ENCODE measurements at places on chromosomes 12 and 14.

- DNase-seq: no peak
Observed at GRCh38 chr12:114443607-114444421, 37.9 kb upstream of the TBX5 start.

DNA sequence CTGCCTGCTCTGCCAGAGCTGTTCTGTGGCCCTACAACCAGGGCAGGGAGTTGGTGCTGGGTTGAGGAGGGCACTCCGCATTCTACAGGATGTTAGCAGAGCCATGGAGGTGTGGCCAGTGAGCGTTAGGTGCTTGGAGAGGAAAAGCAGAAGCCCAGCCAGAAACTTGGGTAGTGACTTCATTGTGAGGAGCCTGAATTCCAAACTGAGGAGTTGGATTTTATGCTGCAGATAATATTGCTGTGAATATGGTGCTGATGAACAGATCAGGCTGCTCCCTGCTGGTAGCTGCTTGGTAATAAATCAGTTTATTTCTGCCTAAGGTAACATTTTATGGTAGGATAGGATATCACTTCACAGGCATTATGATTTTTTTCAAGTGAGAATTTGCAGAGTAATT, 7.1 kb upstream of the CCDC175 start:
- DNase-seq: no peak

GRCh38 chr12:103312742-103313354, 182.9 kb downstream of the C12orf42 start:
- no peak for DNase-seq

GRCh38 chr14:90295870-90296516, 35.7 kb downstream of the NRDE2 start:
- no peak for DNase-seq

DNA sequence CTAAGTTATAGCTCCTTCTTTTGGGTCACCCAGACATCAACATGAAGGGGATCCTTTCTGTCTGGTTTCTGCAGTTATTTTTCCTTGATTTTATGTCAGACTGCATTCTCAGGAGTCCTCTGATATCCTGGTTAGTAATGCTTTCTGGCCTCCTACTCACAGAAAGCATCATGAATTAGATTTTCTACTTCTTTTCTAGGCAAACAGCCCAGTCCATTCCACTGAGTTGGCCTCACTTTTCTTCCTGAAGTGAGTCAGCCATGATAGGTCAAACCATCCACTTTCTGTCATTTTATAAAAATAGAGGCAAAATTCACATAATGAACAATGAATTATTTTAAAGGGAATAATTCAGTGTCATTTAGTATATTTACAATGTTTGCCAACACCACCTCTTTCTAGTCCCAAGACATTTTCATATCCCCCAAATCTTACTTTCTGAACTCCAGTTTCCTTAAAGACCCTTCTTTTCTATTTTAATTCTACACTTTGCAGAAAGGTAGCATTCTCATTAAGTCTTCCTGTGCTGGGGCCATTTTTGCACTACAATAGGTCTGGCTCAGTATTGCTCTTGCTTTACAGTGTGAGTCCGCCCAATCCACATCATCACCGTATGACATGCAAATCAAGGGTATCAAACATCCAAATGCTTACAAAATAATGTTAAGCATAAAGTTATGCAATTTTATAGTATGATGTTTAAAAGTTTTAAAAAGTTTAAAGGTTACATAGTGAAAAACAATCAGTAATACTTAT, 95.1 kb downstream of the UNC79 start:
- no peak for DNase-seq

DNA sequence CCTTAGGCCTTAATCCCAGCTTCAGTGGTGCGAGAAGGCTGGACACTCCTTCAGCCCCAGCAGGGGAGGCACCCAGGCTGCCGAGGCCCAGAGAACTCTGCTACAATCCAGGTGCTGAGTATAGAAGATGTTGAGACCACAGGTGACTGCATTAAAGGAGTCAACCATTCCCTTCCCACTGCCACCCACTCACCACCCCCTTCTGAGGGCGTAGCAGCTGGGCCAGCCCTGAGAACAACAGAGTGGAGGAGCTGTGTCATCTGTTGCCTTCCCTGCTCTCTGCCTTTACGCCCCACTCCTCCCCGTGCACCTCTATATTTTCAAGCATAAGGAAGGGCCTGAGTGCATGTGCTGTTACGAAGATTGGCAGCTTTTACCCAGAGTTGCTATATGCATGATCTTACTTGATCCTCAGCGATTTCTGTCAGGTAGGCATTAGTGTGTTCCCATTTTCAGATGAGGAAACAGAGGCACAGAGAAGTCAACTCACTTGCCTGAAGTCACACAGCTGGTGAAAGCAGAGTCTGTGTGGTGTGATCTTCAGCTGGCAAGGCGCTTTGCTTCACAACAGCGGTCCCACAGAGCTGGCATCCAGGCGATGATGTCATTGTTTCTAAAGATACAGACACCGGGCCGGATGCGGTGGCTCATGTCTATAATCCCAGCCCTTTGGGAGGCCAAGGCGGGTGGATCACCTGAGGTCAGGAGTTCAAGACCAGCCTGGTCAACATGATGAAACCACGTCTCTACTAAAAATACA, 46.7 kb downstream of the RIN3 start:
- no peak for DNase-seq

GRCh38 chr12:116448165-116448739, 110.9 kb upstream of the MAP1LC3B2 start:
- DNase-seq: no peak

DNA sequence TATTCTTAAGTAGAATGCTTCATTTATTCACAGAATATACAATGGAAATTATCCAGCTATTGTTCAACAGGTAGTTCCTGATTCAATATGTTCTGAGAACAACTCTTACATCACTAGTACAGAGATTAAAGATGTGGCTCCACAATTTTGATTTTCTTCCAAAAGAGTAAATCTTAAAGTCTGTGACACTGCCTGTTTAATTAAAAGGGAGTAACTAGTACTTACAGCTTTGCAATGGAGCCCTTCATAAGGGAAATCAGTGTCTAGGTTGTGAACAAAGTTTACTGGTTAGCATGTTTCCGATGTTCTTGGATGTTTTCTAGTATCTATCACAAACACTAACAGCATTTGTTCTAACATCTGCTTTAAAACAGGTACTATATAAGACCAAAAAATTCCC, 30.8 kb downstream of the MIA2 start:
- DNase-seq: no peak

DNA sequence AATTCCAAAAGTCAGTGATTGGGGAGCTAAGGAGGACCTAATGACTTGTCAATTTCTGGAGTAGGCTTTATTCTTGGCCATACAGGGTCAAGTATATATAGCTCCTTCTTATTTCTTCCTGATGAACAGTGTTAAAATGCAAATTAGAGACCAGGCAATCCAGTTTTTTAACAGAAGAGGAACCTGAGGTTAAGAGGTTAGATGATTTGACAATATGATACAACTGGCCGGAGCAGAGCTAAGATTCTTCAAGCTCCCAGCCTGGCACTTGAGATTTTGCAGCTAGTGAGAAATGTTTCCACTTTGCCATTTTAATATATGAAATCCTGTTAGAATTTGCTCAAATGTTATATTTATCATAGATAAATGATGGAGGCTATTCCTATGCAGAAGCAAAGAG, 204.0 kb downstream of the SSPN start:
- no peak for DNase-seq

- no peak for DNase-seq
Observed at GRCh38 chr12:91999823-92000222, 145.8 kb downstream of the BTG1 start.

DNA sequence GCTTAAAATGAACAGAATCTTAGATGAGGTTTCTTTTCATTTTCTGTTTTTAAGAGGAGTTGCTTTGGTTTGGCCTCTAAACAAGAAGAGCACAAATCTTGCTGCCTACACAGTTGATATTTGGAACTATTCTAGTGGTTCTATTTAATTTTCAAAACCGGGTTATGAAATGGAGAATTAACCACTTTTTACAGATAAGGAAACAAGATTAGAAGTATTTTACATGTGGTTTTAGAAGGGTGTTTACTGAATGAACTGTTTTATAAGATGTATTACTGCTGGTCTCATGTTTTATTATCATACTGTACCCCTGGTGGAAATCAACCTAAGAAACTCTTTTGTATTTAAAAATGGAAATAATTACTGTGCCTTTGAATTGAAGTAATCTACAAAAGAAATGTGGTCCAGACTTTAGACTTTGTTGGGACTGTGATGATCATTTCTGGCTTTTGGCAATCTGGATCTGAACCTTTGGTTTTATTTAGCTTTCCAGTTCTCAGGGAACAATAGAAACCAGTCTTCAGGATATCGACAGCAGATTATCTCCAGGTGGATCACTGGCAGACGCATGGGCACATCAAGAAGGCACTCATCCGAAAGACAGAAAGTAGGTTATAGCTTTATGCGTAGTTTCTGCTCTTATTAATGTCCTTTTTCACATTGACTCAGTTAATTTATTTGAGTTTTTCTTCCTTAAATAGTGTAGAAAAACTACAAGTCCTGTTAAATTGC, 43.2 kb downstream of the TBK1 start:
- DNase-seq: no peak

- no peak for DNase-seq
Observed at GRCh38 chr14:36973806-36974442, 198.5 kb downstream of the SLC25A21 start.

DNA sequence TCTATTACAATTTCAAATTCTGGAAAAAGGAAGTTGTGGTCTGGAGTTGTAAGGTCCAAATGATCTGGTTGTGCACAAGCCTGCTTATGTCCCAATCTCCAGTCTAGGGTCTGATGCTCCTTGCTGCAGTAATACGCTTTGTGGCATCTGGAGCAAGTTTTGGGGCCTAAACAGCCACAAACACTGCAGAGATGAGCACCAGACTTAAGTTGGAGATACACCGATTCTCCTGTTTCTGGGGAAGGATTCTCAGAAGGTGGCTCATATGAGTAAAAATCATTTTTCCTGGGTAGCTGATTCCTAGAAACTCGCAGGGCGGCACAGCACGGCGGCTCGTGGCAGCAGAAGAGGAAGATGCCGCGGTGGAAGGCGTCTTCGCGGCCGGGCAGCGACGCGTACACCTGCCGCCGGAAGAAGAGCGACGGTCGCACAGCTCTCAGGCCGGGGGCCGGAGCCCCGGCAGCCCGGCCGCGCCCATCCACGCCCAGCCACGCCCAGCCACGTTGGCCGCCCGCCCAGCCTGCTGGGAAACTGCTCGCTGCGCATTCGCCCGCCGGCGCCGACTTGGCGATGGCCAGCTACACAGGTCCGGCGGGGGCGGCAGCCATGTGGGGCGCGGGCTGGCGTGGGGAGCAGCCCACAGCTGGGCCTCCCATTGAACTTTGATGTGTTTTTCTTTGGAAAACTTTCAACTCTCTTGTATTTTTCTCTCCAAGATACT, 129.0 kb downstream of the ASCL4 start:
- no peak for DNase-seq

- DNase-seq: no peak
Observed at GRCh38 chr12:85322715-85323114, 42.7 kb downstream of the ALX1 start.

DNA sequence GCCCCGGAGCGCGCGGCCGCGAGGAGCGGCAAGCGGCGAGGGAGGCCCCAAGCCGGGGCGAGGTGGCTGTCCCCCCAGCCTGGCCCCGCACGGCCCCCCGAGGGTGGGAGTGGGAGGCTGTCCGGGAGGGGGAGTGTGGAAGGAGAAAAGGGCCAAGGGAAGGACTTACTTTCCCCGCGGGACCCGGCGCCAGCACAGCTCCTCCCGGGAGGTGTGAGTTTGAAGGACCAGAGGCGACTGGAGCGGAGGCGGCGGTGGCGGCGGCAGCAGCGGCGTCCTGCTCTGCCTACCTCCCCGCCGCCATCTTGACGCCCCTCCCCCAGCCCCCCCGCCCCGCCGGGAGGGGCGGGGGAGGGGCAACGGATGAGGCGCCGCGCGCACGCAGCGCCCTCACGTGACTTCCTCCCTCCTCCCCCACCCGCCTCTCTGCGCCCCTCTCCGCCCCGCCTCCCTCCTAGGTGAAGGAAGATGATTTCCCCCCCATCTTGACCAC, at the start of gene SBNO1:
Gene SBNO1, minus strand, starts transcription at position 316 of the 493 bp plus-strand sequence. CDS start 14,406 bp downstream, outside the sequence.
- peak; percentile 38 for DNase-seq

DNA sequence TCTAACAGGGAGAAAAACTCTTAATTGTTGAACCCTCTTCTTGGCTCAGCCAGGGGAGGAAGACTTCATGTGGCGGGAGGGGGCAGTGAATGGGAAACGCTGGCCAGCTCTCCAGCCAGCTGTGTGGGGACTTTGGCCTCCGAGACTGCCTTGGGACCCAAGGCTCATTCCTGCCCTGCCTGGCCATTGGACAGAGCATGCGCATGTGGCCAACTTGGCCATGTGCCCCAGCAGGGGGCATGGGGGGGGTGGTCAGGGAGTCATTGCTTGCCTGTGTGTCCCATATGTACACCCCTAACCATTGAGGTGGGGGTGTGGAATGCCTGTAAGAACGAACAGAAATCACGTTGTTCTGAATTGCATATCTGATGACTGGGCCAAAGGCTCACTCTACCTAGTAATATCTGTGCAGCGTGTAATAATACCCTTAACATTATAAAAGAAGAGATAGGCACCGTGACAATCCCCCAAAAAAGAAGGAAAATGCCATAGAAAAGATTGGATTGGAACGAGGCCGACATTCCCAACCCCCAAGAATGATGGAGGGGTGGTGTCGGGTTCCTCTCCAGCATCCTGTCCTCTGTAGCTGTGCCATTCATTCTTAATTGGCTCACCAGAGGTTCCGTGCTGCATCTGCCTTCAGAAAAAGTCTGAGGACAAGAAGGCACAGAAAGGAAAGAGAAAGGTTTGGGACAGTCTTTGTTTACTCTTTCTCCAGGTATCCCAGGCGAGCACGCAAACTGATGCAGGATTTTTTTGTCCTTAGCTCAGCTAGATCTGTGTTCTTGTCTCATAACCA, 3.5 kb upstream of the FAR2 start:
- no peak for DNase-seq

GRCh38 chr12:7991535-7991934, 41.0 kb upstream of the FOXJ2 start:
- DNase-seq: no peak

- no peak for DNase-seq
Observed at GRCh38 chr14:63508033-63508432, 35.1 kb downstream of the PPP2R5E start.

DNA sequence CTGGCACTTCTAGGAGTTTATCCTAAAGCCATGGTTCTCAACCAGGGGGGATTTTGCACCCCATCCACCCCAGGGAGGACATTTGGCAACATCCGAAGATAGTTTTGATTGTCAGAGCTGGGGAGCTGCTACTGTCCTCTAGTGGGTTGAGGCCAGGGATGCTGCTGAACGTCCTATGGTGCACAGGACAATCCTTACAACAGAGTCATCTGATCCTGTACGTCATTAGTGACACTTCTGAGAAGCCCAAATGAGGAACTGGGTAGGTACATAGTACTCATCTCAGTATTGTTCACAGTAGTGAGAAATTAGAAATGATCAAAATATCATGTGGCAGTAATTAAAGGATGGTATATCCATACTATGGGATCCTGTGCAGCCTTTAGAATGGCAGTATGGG, 185.1 kb downstream of the CHST11 start:
- no peak for DNase-seq

GRCh38 chr12:25578411-25579143, 25.5 kb upstream of the LMNTD1 start:
- no peak for DNase-seq

Data from NCI-H1436 treated with DMSO at 0.1 percent for 48 hours (cell line).